ENCODE measurements at places on chromosomes 12 and 14. TPM values are rescaled to one million over a fixed set of nuclear protein-coding genes. Genes with fewer than 3 reads are reported as not detected.

- no peak for DNase-seq
Observed at GRCh38 chr12:128715485-128715884, 108.3 kb downstream of the SLC15A4 start.

GRCh38 chr14:54815016-54815415 is 87.6 kb downstream of the GCH1 start:
- DNase-seq: no peak

DNA sequence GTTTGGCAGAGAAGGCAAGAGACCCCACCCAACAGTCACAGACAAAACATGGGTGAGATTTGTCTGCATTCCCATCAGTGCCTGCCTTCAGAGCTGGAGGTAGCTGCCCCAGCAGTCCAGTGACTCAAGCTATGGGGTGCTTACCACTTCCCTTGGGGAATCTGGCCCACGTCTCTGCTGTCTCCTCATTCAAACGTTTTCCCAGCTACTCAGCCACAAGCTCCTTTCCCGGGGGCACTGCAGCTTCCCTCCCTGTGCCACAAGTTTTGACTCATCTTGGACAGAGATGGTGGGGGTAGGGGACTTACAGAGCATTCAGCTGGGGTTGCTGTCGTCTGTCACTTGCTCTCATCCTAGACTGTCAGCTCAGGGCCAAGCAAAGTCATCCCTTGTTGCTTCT is 66.6 kb downstream of the FBXL14 start:
- DNase-seq: peak; percentile 84

Gene PPP2R5E
- total RNA-seq: 27.2 TPM

- DNase-seq: no peak
Observed at GRCh38 chr12:119630962-119631550, 36.9 kb upstream of the PRKAB1 start.

DNA sequence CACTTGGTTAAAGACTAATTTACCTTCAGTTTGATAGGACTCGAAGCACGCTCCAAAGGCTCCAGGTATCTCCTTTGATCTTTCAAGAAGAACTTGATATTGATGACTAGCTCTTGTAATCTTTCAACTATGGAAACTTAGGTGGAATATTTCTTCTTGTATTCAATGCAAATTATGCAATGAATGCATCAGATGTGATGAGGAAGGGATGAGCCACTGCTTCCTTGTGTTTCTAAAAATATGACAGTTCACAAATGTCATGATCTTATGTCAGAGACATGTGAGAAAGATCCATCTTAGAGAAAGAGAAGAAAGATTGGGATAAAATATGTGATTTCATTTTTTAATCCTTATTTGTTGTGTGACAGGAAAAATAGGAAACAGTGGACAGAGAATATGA is 9.9 kb downstream of the RNASE9 start:
- DNase-seq: no peak

- DNase-seq: no peak
Observed at GRCh38 chr14:54117396-54117795, 160.8 kb upstream of the BMP4 start.

DNA sequence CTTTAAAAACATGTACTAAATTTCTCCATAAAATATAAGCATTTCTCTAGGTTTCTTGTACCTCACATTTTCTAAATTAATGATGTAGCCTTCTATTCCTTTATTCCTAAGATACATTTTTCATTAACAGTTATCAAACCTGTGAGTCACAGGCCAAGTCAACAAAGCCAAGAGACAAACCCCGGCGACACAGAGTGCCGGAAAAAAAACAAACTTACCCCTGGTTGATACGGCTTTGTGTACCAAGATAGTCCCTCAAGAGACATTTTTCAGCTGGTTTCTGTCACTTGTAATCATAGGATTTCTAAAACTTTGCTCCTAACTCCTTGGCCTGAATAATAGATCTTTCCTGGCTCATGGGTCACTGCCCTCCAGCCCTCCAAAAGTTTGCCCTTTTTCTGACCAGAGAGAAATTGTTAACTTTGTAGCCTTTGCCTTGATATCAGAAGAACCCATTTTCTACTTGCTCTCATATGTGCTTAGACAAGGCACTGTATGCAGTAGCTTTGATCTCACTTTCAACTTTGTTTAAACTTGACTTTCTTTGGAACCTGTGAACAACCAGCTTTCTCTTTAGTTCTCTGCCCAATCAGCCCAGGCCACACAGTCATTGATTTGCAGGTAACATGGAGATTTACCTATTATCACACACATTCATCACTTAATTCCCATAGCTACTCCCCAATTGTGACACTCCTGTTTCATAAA is 172.2 kb downstream of the PRKD1 start:
- no peak for DNase-seq

- DNase-seq: peak; percentile 40
Observed at GRCh38 chr12:24902511-24903328, 46.2 kb downstream of the BCAT1 start.

Gene DLGAP5
- 0.50 TPM for total RNA-seq

DNA sequence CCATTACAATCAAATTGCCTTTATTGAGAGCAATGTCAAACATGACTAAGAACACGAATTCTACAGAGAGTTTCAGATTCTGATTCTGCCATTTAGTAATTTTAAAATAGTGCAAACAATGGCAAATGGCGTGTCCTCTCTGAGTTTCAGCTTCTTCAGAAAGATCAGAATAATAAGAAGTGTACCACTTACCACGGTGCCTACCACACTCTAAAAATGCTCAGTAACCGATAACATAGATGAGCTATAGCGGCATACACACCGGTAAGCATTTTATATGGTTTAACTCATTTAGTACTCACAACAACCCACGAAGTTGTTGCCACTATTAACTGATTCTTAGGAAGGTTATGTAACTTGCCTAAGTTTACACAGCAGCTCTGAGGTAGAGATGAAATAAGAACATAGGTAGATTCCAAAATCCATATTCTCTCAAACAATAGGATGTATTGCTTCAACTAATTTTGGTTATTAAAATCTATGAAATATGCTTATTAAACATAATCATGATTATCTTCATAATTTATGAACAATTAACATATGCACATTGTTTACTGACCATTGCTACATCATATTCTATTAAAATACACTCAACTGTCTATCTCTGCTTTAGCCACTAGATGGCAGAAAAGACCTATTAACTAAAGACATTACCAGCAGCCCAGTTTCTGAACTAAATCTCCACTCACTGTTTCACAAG is 38.3 kb downstream of the SLC6A15 start:
- peak; percentile 42 for DNase-seq

DNA sequence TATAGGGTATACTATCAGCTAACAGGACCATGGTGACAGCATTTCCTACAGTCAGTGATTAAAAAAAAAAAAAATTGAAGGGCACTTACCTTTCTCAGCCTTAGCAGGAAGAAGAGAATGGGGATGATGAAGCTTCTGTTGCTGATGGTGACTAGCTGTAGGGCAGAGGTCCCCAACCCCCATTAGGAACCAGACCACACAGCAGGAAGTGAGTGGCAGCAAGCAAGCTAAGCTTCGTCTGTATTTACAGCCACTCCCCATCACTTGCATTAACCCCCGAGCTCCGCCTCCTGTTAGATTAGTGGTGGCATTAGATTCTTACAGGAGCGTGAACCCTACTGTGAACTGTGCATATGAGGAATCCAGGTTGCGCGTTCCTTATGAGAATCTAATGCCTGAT is 91.3 kb upstream of the USP44 start:
- no peak for DNase-seq

GRCh38 chr14:71754422-71755095 is 177.7 kb upstream of the RGS6 start:
- DNase-seq: no peak

DNA sequence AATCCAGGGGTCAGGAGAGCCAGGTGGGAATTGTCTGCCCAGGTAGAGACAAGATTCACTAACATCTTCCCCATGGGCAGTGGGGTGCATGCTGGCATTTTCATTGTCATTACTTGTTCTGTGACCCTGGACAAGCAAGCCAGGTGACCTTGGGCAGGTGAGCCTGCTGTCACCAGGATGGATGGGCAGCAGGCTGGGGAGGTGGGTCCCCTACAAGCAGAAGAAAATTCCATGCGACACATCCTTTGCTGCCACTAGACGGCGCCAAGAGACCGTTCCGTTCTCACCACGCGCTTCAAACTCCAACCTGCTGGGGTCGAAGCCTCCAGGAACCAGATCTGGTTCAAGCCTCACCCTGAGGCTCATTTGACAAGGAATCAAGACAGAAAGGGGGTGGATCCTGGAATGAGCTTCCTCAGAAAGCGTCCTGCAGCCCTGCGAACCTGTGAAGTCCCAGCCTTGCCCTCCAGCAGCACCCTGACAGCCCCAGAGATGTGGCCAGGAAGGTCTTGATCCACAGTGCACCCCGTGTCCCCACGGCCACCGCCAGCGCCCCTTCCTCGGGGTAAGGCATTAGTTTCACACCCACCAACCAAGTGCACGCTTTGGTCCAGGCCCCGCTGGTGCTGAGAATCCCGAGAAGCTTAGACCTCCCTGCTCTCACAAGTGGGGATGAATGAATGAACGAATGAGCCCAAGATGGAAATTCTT is 3.2 kb upstream of the DYNC1H1 start:
- peak; percentile 60 for DNase-seq

GRCh38 chr12:89597770-89598169 is 71.9 kb upstream of the POC1B start:
- DNase-seq: no peak

Gene SLC2A13
- 10.7 TPM for total RNA-seq

GRCh38 chr12:26233631-26234030 is 38.3 kb downstream of the SSPN start:
- peak; percentile 56 for DNase-seq

DNA sequence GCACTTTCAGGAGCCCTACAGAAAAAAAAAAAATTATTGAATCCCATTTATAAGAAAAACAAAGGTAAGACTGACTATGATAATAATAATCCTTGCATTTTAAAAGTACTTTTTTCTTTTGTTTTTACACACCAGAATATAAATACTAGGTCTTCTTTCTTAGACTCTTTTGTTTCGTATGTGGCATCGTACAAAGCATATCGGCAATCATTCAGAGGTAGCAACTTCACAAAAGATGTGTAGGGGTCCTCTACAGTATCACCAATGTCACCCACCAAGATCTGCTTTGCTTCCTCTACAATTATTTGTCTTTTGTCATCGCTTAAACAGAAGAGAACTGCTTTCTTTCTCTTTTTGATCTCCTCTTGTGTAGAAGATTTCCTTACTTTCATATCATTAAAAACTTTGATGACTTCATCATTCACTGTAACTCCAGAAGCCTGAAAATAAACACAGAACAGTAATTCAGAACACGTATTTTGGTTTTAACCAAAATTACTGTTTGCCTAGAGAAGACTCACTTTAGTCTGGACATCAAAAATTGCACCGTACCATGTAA is 1.2 kb downstream of the CFL2 start:
- no peak for DNase-seq

All from mammary epithelial cell (primary cell).